ENCODE measurements at places on chromosomes 11 and 22.

DNA sequence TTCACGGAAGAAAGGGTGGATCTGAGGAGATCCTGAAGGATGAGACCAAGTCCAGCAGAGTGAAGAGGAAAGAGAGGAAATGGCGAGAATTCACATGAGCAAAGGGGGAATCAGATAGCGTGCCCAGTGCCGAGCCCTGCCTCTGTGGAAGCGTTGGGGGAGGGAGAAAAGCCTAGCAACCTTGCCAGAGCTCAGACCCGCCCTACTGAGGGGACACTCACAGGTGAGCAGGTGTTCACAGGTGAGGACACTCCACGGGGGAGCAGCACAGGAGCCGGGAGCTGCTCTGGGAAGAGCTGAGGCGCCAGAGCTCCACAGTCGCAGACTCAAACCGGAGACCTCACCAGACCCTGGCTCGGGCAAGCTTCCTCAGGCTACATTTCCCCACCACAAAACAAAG is 56.2 kb downstream of the MICAL3 start:
- DNase-seq, result no peak

GRCh38 chr11:59173080-59173963 is 1.4 kb downstream of the DTX4 start:
- DNase-seq, result no peak

- no peak for DNase-seq
These were observed 184.0 kb upstream of the GUCY1A2 start for GRCh38 chr11:107202241-107202640.

- no peak for DNase-seq
These were observed 23.2 kb upstream of the YWHAH start for GRCh38 chr22:31921106-31921505.

- DNase-seq, result no peak
These were observed 55.5 kb downstream of the IGSF9B start for GRCh38 chr11:133901316-133901715.

GRCh38 chr11:93143800-93144199 is 54.0 kb downstream of the SLC36A4 start:
- no peak for DNase-seq

GRCh38 chr11:41613326-41613725 is 153.9 kb upstream of the LRRC4C start:
- peak; percentile 75 for DNase-seq

DNA sequence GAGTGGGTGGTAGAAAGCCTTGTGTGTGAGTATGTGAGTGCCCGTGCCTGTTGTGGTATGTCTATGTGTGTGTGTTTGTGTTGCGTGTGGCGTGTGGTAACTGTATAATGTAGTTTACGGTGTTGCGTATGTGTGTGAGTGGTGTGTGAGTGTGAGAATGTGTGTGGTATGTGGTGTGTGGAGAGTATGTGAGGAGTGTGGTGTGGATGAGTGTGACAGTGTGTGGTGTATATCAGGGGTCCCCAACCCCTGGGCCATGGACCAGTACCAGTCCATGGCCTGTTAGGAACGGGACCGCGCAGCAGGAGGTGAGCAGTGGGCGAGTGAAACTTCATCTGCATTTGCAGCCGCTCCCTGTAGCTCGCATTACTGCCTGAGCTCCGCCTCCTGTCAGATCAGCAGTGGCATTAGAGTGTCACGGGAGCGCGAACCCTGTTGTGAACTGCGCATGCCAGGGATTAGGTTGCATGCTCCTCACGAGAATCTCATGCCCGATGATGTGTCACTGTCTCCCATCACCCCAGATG is 5.7 kb downstream of the UPK3A start:
- DNase-seq, result peak; percentile 61

Data from fibroblast of skin of left quadriceps (primary cell).